ENCODE measurements at places on chromosomes 3 and 15. TPM values are rescaled to one million over a fixed set of nuclear protein-coding genes. Genes with fewer than 3 reads are reported as not detected.

CD80 gene
- 0.03 TPM for polyA plus RNA-seq

DNA sequence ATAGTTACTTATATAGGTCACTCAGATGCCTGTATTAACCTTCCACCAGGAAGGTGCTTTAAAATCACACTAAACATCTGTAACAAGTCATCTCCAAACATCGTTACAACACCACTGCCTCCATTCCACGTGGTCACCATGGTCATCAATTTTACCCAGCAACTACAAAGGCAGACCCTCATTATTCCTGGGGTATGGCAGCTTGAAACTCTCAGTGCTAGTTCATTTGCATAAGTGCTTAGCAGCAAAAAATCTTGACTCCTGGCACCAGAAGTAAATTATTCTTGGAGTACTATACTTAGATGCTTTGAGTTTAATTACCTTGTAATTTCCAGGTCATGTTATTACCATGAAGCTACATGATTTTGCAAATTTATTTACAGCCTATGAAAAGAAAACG, 250.6 kb downstream of the KBTBD8 start:
- no peaks in the 10 kb centered on the region for H3K36me3 ChIP-seq
- no peaks in the 10 kb centered on the region for H3K4me1 ChIP-seq
- H3K27ac ChIP-seq, result no peak overlapping the region

GRCh38 chr15:50880651-50881114, 27.8 kb upstream of the AP4E1 start:
- no peaks in the 10 kb centered on the region for H3K27me3 ChIP-seq
- no peak overlapping the region for H3K27ac ChIP-seq
- no peak for DNase-seq
- H3K4me3 ChIP-seq, result no peak overlapping the region
- H3K4me1 ChIP-seq, result no peaks in the 10 kb centered on the region

- no peaks in the 10 kb centered on the region for H3K36me3 ChIP-seq
- H3K27ac ChIP-seq, result no peak overlapping the region
- no peaks in the 10 kb centered on the region for H3K27me3 ChIP-seq
- no peak for DNase-seq
Observed at GRCh38 chr15:39498629-39499028, 82.2 kb upstream of the THBS1 start.

- no peak overlapping the region for H3K4me3 ChIP-seq
- peaks cover 5% of the 10 kb centered on the region for H3K4me1 ChIP-seq
- H3K27me3 ChIP-seq, result no peaks in the 10 kb centered on the region
- no peak overlapping the region for H3K27ac ChIP-seq
- DNase-seq, result no peak
Observed at GRCh38 chr3:45011756-45012508, 14.2 kb upstream of the CLEC3B start.

DNA sequence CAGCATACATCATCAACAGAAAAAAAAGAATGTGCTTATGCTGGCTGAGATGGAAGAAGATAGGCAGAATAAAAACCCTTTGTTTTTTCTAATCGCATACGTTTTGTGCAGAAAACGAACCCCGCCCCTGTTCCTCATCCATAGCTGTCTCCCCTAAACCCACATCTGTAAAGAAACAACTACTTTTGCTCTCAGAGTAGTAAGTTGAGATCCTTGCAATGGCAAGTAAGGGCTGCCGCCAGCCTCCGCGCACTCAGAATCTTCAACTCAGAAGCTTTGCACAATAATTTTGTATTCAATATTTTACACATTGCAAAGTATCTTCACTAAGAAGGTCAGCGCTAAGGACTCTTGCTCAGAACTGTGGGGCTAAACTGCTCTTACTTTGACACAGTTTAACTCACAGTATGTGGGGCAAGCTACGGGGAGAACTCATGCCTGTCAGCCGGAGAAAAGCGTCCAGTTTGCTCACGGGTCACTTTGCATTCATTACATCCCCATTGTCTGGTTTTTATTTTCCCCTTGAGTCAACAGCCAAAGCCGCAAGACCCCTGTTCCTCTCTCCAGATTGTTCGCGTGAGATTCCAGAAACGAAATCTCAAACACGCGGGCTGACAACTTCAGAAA, 1.0 kb downstream of the LYSMD4 start:
- peaks cover 6% of the 10 kb centered on the region for H3K36me3 ChIP-seq
- DNase-seq, result no peak
- H3K27me3 ChIP-seq, result peaks cover 10% of the 10 kb centered on the region
- H3K4me1 ChIP-seq, result peaks cover 2% of the 10 kb centered on the region

DNA sequence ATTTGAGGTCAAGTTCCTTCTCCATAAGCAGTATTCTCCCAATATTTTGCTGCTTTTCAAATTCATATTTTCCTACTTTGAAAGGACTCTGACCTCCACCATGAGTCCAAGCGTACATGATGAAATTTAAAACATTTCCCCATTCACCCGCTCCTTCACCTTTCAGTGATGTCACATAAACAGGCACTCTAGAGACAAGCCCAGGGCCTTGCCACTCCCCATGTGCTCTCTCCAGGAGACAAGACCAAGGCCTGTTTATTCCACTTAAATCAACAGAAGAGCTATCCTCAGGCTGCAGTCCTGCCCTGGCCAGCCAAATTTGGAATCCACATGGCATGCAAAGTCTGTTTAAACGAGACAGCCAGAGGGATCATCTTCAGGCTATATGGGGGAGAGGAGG, 161.5 kb downstream of the ARRDC4 start:
- H3K27me3 ChIP-seq, result no peaks in the 10 kb centered on the region
- H3K4me3 ChIP-seq, result no peak overlapping the region
- H3K36me3 ChIP-seq, result no peaks in the 10 kb centered on the region
- H3K27ac ChIP-seq, result no peak overlapping the region
- DNase-seq, result no peak
- no peaks in the 10 kb centered on the region for H3K4me1 ChIP-seq

FBN1 gene
- 3.0 TPM for polyA plus RNA-seq

GRCh38 chr3:177973241-177973840, 562.9 kb upstream of the KCNMB2 start:
- no peaks in the 10 kb centered on the region for H3K36me3 ChIP-seq
- DNase-seq, result no peak
- H3K4me3 ChIP-seq, result no peak overlapping the region
- no peak overlapping the region for H3K27ac ChIP-seq

DNA sequence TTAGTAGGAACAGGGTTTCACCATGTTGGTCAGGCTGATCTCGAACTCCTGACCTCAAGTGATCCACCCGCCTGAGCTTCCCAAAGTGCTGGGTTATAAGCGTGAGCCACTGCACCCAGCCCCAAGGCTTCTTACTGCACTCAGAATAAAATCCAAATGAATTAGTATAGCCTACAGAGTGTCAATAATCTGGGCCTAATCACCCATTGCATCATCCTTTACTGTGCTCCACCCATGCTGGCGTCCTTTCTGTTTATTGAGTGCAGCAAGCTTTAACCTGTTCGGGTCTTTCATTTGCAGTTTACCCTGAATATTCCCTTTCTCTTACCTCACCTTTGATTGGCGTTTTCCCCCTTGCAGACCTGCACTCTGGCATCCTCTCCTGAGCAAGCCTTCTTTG, 77.7 kb downstream of the CEP63 start:
- no peaks in the 10 kb centered on the region for H3K27me3 ChIP-seq
- no peak overlapping the region for H3K4me3 ChIP-seq
- no peaks in the 10 kb centered on the region for H3K4me1 ChIP-seq
- no peaks in the 10 kb centered on the region for H3K36me3 ChIP-seq
- H3K27ac ChIP-seq, result no peak overlapping the region
- no peak for DNase-seq

- no peak overlapping the region for H3K4me3 ChIP-seq
- no peaks in the 10 kb centered on the region for H3K36me3 ChIP-seq
- no peaks in the 10 kb centered on the region for H3K27me3 ChIP-seq
- no peak for DNase-seq
Observed at GRCh38 chr3:64331605-64332004, 106.3 kb upstream of the PRICKLE2 start.

GRCh38 chr15:71097890-71098289, 17.4 kb upstream of the THSD4 start:
- H3K36me3 ChIP-seq, result no peaks in the 10 kb centered on the region
- no peak overlapping the region for H3K4me3 ChIP-seq
- H3K27me3 ChIP-seq, result no peaks in the 10 kb centered on the region
- H3K27ac ChIP-seq, result no peak overlapping the region
- H3K4me1 ChIP-seq, result no peaks in the 10 kb centered on the region

DNA sequence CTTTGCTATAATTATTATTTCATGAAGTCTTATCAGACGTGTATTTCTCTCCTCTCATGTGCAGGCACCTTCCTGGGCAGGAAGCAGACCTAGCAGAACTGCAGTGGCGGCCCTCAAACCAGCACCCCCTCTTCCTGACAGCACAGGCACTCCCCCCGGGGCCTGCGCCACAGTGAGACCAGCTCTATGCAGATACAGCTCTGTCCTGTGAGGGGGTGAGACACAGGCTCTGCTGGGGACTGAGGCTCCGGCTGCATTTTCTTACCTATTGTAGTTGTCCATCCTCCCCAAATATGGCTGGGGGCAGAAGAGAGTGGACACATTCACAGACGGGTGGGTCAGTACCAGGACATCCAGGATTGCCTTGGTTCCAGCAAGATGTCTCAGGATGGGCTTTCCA, 5.0 kb downstream of the CISH start:
- no peak overlapping the region for H3K4me3 ChIP-seq
- no peak overlapping the region for H3K27ac ChIP-seq
- peaks cover 19% of the 10 kb centered on the region for H3K27me3 ChIP-seq

MCF2L2 gene
- 4.2 TPM for polyA plus RNA-seq

DNA sequence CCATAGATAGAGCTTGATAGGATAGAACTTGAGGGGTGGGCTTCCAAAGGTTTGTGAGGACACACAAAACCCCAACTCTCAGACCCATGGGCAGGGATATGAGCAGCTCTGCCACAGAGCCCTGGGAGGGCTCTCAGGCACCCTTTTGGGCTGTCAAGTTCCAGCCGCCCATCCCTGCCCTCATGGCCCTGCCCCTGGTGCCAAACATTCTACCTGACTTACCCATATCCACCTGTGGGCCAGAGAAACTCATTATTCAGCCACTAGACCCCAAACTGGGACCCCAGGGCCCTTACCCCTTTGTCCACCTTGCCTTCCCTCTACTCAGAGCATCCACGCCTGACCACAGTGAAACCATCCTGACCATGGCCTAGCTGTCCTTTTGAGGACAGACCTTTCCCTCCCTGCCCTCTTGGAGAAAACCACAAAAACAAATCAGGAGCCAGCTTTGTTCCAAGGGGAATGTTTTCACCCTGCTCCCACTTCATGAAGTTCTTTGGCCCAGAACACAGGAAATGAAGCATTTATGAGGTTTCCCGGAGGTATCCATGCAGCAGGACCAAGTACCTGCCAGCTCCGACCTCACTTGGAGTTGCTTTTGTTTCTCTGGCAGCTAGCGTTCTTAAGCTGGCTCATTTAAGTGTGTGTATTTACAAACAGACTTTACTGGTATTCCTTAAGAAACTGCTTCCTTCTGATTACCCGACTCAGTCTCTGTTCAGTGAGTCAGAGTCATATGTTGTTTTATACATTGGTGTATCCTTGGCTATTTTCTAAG, 34.2 kb upstream of the GALNT15 start:
- H3K36me3 ChIP-seq, result no peaks in the 10 kb centered on the region
- DNase-seq, result no peak
- no peak overlapping the region for H3K27ac ChIP-seq
- no peaks in the 10 kb centered on the region for H3K27me3 ChIP-seq
- H3K4me1 ChIP-seq, result no peaks in the 10 kb centered on the region
- H3K4me3 ChIP-seq, result no peak overlapping the region

SCN11A gene
- polyA plus RNA-seq, result 0.21 TPM

GRCh38 chr3:151276038-151276686, 2.2 kb downstream of the P2RY14 start:
- H3K27me3 ChIP-seq, result no peaks in the 10 kb centered on the region
- no peak overlapping the region for H3K4me3 ChIP-seq
- H3K4me1 ChIP-seq, result no peaks in the 10 kb centered on the region

- DNase-seq, result no peak
- H3K27me3 ChIP-seq, result no peaks in the 10 kb centered on the region
- no peak overlapping the region for H3K4me3 ChIP-seq
- H3K4me1 ChIP-seq, result peaks cover 4% of the 10 kb centered on the region
- no peaks in the 10 kb centered on the region for H3K36me3 ChIP-seq
Observed at GRCh38 chr3:66854601-66855151, 143.4 kb upstream of the KBTBD8 start.

DNA sequence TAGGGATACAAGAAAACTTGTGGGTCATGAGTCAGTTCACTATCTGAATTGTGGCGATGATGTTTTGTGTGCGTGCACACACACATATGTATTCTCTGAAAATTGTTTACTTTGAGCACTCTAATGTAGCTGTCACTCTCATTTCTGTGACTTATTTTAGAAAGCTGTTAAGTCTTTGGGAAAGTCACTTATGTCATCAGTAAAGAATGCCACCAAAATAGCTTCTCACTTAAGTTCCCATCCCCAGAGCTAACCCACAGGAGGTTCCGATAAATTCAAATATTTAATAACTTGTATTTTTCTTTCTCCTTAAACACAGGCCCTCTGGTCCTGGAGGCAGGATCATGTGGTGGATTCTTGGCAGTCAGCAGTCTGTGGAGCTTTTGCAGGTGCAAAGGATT, 138.3 kb downstream of the LRIG1 start:
- no peak overlapping the region for H3K4me3 ChIP-seq
- peaks cover 6% of the 10 kb centered on the region for H3K4me1 ChIP-seq
- no peak overlapping the region for H3K27ac ChIP-seq
- H3K27me3 ChIP-seq, result no peaks in the 10 kb centered on the region
- no peak for DNase-seq
- H3K36me3 ChIP-seq, result no peaks in the 10 kb centered on the region

DNA sequence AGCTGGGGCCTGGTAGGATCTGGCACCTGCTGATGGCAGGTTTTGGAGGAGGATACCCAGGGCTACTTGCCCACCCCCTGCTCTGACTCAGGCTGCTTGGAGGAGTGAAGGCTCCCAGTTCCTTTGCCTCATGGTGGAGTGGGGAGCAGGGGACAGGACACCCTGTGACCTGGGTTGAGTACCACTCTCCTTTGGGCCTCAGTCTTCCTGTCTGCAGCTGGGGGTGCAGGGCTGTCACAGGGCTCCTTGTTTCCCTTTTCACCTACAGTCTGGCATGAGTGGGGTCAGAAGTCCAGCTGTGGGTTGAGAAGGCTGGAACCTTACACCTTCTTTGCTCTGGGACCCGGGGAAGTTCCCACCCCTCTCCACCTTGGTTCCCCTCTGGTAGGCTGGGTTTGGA, 14.7 kb downstream of the SEMA3F start:
- no peak overlapping the region for H3K27ac ChIP-seq
- peaks cover 27% of the 10 kb centered on the region for H3K4me1 ChIP-seq
- no peak overlapping the region for H3K4me3 ChIP-seq
- DNase-seq, result no peak
- peaks cover 13% of the 10 kb centered on the region for H3K36me3 ChIP-seq

- H3K4me1 ChIP-seq, result no peaks in the 10 kb centered on the region
- H3K27me3 ChIP-seq, result no peaks in the 10 kb centered on the region
- no peak for DNase-seq
- H3K27ac ChIP-seq, result no peak overlapping the region
- no peak overlapping the region for H3K4me3 ChIP-seq
Observed at GRCh38 chr3:197782230-197782629, 8.8 kb upstream of the LRCH3 start.

GRCh38 chr3:71809321-71810026, 24.5 kb upstream of the PROK2 start:
- H3K27ac ChIP-seq, result no peak overlapping the region
- DNase-seq, result no peak
- H3K4me3 ChIP-seq, result no peak overlapping the region

- no peaks in the 10 kb centered on the region for H3K4me1 ChIP-seq
- H3K27ac ChIP-seq, result no peak overlapping the region
- DNase-seq, result no peak
- H3K4me3 ChIP-seq, result no peak overlapping the region
Observed at GRCh38 chr3:194723846-194724618, 38.3 kb downstream of the FAM43A start.

GRCh38 chr3:171313702-171314101, 146.5 kb downstream of the TNIK start:
- no peaks in the 10 kb centered on the region for H3K27me3 ChIP-seq
- H3K36me3 ChIP-seq, result no peaks in the 10 kb centered on the region
- DNase-seq, result no peak
- H3K27ac ChIP-seq, result no peak overlapping the region
